ENCODE measurements at places on chromosomes 3 and 15.

DNA sequence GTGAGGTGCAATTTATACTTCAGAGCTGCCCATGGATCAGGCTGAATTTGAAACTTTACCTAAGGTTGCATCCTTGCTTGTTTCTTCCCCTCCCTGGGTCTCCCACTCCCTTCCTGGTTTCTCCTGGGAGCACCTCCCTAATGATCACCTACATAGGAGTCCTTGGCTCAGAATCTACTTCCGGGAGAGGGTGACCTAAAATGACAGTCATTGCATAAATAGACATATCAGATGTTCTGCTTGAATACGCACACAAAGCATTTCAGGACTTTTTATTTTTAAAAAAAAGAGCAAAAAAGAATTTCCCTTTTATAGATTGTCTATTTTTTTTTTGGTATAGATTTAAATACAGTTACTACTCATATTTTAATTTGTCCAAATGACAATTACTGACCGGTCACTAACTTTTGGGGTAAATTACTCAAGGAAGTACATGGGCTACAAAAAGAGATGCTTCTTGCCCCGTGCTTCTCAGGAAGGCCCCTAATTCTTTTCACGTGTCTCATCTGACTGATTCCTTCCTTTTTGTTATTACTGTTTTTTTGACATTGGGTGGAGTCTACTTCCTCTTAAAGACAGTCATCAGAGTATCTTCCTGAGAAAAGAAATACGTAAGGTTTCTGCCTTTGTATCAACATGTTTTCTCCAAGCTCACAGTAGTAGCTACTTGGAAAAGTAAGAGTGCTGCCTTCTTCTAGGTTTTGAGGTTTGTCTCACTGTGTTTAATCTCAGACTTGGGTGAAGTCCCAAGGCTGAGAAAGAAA is 4.9 kb upstream of the MYZAP start:
- no peak for ATAC-seq
- H3K4me3 ChIP-seq = no peak overlapping the region
- H3K36me3 ChIP-seq = no peaks in the 10 kb centered on the region
- H3K4me1 ChIP-seq = peaks cover 22% of the 10 kb centered on the region
- no peak overlapping the region for H3K27ac ChIP-seq
- H3K27me3 ChIP-seq = no peaks in the 10 kb centered on the region

- no peaks in the 10 kb centered on the region for H3K27me3 ChIP-seq
- H3K4me1 ChIP-seq = peaks cover 38% of the 10 kb centered on the region
- H3K36me3 ChIP-seq = peaks cover 81% of the 10 kb centered on the region
- no peak for ATAC-seq
Measured at GRCh38 chr3:37971467-37971866, 19.1 kb upstream of the VILL start.

DNA sequence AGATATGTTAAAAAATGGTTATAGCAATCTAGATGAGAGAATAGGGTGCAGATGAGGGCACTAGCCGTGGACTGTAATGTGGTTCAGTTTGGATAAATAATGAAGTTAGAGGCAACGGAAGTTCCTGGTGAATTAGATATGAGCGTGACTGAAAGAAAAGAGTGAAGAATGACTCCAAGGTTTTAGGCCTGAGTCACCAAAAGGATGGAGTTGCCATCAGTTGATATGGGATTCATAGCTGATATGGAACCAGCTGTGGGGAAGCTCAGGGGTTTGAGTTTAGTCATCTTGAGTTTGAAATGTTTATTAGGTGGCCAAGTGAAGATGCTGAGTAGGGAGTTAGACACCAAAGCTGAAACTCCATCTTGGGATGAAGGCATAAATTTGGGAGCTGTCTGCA is 66.2 kb downstream of the SSR3 start:
- no peak overlapping the region for H3K27ac ChIP-seq
- H3K27me3 ChIP-seq = no peaks in the 10 kb centered on the region
- H3K36me3 ChIP-seq = no peaks in the 10 kb centered on the region
- peaks cover 7% of the 10 kb centered on the region for H3K4me1 ChIP-seq

- H3K27ac ChIP-seq = no peak overlapping the region
- no peak overlapping the region for H3K4me3 ChIP-seq
- ATAC-seq = no peak
- H3K27me3 ChIP-seq = no peaks in the 10 kb centered on the region
- no peaks in the 10 kb centered on the region for H3K4me1 ChIP-seq
- H3K36me3 ChIP-seq = no peaks in the 10 kb centered on the region
Measured at GRCh38 chr3:52502001-52502400, 6.9 kb downstream of the STAB1 start.

GRCh38 chr15:81054236-81054635 is 53.5 kb downstream of the TLNRD1 start:
- no peak overlapping the region for H3K27ac ChIP-seq
- no peak for ATAC-seq
- H3K36me3 ChIP-seq = no peaks in the 10 kb centered on the region
- H3K4me3 ChIP-seq = no peak overlapping the region
- no peaks in the 10 kb centered on the region for H3K27me3 ChIP-seq

- H3K36me3 ChIP-seq = no peaks in the 10 kb centered on the region
- H3K4me1 ChIP-seq = no peaks in the 10 kb centered on the region
- H3K4me3 ChIP-seq = no peak overlapping the region
- H3K27ac ChIP-seq = no peak overlapping the region
- ATAC-seq = no peak
Measured at GRCh38 chr3:53464424-53464823, 30.0 kb upstream of the CACNA1D start.

DNA sequence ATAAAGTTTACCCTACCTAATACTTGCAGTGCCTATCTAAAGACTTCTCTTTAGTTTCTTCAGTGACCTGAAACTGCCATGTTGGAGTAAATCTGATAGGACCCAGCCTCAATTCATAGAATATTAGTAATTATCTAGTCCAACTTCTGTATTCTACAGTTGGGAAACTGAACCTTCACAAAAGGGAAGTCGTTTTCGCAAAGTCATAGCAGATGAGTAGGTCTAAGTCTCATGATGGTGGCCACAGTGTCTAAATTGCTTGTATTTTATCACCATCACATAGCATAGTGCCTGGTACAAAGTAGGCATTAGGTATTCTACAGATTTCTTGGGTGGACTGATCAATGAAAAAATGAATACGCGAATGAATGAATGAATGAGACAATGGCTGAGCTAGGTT is 8.4 kb downstream of the GMNC start:
- ATAC-seq = no peak
- H3K4me3 ChIP-seq = no peak overlapping the region
- no peaks in the 10 kb centered on the region for H3K36me3 ChIP-seq
- no peaks in the 10 kb centered on the region for H3K4me1 ChIP-seq

Measured in gastroesophageal sphincter (tissue), 4 donors.